Gastroesophageal sphincter (tissue), 4 donors: ENCODE measurements at places on chromosomes 7 and 10. TPM values are rescaled to one million over a fixed set of nuclear protein-coding genes. Genes with fewer than 3 reads are reported as not detected.

DNA sequence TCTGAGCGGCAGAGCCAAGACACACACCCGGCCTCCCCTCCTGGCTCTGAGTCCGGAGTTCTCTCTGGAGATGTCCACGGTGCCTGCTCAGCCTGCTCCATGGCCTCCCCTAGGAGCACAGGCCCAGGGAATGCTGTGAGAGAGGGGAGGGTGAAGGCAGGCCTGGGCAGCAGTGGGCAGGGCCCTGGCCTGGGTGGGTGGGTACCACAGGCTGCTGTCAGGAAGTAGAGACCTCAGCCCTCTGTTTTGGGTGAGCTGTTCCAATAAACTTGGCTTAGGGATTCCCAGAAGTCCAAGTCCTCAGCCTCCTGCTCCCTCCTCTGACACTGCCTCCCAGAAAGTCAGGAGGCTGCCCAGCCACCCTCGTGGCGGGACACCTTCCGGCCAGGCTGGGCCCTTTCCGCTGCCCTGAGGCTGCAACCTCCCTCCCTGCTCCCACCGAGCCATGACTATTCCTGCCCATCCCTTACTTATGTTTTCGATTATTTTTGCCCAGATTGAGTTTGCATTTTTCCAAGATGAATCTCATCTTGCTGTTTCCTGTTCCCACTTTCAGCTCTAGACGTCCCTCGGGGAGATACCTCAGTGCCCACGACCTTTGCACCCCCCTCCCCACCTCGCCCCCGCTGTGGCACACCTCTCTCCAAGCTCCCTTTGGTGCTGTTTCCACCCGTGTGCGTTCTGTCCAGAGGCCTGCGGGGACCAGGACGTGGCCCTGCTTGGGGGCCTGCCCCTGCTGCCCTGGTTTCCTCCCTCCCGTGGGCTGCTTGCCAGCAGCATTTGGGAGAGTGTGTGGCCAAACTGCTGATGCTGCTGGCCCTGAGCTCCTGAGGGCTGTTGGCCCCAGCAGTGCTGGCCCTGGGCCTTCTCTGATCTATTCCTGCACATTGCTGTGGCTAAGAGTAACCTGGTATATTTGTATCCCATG, 5.8 kb upstream of the POLM start:
- ATAC-seq = peak; percentile 74

GRCh38 chr7:83415840-83416239, 233.1 kb downstream of the SEMA3E start:
- ATAC-seq = no peak

- no peak for ATAC-seq
Observed at GRCh38 chr10:31001740-31002139, 29.9 kb downstream of the ZNF438 start.

DNA sequence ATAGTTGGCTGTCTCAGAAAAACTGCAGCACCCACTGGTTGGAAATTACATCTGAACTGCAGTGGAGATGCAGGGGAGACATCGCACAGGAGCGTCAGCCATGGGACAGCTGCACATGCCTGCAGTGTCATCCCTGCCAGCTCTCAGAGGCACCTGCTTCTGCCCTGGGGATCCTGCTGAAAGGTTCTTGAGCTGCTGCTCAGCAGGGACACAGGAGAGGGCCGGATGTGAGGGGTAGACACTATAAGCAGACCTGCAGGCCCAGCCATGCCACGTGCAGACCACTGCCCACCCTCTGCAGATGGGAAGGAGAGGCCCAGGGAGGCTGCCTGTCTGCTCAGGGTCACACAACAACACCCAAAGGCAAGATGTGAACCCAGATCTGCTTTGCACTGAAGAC, 601.4 kb downstream of the DNAJB6 start:
- no peak for ATAC-seq

- peak; percentile 16 for ATAC-seq
Observed at GRCh38 chr10:132335189-132336063, 3.4 kb downstream of the LRRC27 start.

DNA sequence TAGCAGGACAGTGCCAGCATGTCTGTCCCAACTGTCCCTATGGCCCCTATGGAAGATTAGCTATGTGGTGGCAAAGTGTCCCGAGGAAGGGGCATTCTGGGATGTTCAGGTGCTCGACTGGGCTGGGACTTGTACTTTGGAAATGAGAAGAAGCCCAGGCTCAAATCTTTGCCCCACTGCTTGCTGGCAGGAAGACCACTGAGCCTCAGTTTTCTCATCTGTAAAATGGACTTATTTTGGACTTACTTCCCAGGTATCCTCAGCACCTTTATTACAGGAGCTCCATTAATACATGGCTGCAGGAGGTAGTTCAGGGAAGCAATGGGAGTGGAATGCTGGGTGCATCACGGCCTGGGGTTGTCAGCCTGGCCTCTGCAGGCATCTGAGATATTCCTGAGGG, 71.2 kb downstream of the LHPP start:
- no peak for ATAC-seq

GRCh38 chr7:143384148-143384547, 3.0 kb downstream of the ZYX start:
- no peak for ATAC-seq

- peak; percentile 12 for ATAC-seq
Observed at GRCh38 chr10:99330347-99330924, 1.3 kb downstream of the CNNM1 start.

The SLC16A9 gene
- total RNA-seq = 0.73 TPM

DNA sequence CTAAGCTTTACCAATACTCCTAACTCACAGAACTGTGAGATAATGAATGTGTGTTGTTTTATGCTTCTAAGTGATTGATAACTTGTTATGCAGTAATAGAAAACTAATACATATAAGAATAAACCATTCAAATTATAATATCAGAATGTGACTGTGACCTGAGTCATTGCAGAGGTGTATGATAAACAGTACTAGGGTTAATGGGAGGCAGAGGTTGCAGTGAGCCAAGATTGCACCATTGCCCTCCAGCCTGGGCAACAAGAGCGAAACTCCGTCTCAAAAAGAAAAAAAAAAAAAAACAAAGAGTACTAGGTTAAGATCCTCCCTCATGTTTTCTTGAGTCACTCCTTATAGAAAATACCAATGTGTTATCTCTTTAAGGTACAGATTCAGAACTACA, 950.3 kb downstream of the SORCS1 start:
- no peak for ATAC-seq

DNA sequence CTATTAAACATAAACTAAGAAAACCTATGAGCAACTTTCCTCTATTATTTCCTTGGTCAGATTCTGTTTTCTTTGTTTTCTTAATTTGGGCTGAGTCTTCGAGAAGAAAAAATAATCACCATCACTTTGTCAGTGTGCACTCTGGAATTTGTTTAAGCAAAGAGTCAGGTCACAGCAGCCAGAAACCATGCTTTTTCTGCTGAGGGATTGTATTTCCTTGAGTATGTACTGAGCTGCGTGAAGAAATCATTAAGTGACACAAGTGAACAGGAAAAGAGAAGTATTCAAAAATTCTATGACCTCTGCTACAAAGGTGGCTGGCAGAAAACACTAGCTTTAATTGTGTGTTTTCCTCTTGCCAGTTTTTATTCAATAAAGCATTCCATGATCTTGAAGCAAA, 249.6 kb downstream of the VTI1A start:
- no peak for ATAC-seq

The ATG9B gene
- 0.15 TPM for total RNA-seq

DNA sequence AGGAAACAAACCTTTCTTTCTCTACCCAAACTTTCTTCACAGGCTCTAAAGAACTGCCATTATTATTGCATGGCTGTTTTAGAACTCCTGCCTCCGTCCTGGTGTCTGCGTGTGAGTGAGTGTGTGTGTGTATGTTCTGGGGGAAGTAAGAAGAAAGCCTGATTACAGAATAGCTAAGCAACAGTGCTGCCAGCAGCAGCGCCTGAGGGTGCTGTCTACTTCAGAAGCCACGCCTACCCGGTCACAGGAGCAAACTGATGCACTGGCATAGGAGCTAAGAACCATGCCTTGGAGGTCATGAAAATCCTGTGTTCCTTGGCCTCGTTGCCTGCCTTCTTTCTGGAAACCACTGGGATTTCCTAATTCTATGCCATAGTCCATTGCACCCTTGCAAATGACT, 25.2 kb downstream of the LIPK start:
- no peak for ATAC-seq

The IPMK gene
- 6.2 TPM for total RNA-seq

GRCh38 chr10:73060738-73061635, 35.7 kb downstream of the P4HA1 start:
- ATAC-seq = no peak

DNA sequence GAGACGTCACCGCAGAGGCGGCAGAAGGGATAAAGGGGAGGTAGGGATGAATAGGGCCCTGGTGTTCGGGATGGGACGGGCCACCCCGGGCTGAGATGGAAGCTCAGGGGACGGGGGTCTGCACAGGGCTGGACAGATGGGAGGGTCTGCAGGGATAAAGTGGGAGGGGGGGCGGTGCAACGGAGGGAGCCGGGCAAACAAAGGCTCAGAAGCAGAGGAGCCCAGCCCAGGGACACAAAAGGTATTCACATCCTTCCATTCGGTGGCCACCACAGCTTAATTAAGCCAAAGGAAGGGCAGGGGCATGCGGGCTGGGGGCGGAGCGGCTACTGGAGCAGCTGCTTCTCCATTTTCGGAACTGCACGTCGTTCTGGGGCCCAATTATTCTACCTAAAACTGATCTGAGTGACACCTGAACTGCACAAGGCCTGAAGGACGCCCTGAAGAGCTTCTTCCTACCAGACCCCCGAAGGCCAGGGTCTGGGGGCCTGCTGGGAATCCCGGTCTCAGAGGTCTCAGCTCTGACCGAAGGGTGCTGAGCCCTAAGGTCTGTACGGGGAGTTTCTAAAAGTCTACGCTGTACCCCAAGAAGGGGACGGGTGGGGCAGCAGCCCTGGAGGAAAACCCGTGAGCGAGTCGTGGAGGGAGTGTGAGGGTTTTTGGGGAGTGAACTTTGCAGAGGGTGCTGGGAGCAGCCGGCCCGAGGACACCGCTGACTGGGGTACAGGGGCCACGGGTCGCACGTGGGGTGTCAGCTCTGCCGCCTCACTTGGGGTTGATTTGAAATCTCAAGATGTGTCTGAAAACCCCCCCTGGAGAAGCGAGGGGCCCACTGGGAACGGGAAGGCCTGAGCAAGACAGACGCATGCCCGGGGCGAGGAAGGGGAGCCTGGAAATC, 334.8 kb downstream of the DNAJB6 start:
- no peak for ATAC-seq

The GIMAP6 gene
- 31.1 TPM for total RNA-seq

GRCh38 chr7:99447943-99448342, 9.2 kb downstream of the CPSF4 start:
- no peak for ATAC-seq

- ATAC-seq = no peak
Observed at GRCh38 chr7:2604608-2605174, 27.1 kb upstream of the TTYH3 start.

The PLA2G12B gene
- not detected for total RNA-seq

DNA sequence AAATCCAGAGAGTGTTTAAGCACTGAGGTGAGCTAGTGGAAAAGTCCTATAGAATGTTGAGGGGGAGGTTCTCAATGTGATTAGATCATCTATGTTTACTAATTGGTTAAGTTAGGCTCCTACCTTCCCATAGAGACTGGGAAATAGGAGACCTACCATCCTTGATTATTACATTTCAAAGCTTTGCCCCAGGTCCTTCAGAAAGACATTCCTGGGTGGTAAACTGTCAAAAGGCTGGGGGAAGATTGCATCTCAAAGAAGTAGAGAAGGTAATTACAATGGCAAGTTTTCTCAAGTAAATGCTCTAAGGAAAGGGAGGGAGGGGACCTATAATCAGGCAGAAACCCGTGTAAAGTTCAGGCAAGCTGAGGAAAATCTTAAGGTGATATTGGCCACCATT, 247.8 kb upstream of the SMIM30 start:
- ATAC-seq = no peak

- peak; percentile 53 for ATAC-seq
Observed at GRCh38 chr10:124722798-124723783, 21.1 kb downstream of the FAM53B start.

DNA sequence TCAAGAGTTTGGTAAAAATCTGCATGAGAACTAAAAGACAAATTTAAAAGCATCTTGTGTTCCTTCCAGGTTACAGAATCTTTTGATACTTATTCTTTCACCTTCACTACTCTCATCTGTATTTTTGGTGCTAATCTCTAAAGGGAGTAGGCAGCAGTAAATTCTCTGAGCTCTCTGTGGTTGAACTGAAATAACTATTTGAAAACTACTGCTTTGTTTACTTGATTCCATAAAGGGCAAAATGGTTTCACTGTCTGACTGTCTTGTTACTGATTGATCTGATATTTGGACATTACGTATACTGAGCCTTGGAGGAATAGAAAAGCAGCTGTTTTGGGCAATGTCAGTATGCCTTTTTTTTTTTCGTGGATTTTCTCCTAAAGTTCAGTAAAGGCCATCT, 103.3 kb downstream of the CHRM2 start:
- ATAC-seq = no peak

GRCh38 chr7:44288811-44289340, 36.5 kb downstream of the CAMK2B start:
- no peak for ATAC-seq

The C7orf57 gene
- total RNA-seq = not detected

GRCh38 chr7:151684408-151685175, 164.9 kb upstream of the RHEB start:
- no peak for ATAC-seq

- ATAC-seq = no peak
Observed at GRCh38 chr7:114181280-114181679, 233.3 kb upstream of the FOXP2 start.

The BMPER gene
- 1.0 TPM for total RNA-seq

GRCh38 chr10:132293201-132293812, 14.4 kb downstream of the STK32C start:
- ATAC-seq = peak; percentile 39

The ERVW-1 gene
- total RNA-seq = not detected

The AKR1C8 gene
- not detected for total RNA-seq

DNA sequence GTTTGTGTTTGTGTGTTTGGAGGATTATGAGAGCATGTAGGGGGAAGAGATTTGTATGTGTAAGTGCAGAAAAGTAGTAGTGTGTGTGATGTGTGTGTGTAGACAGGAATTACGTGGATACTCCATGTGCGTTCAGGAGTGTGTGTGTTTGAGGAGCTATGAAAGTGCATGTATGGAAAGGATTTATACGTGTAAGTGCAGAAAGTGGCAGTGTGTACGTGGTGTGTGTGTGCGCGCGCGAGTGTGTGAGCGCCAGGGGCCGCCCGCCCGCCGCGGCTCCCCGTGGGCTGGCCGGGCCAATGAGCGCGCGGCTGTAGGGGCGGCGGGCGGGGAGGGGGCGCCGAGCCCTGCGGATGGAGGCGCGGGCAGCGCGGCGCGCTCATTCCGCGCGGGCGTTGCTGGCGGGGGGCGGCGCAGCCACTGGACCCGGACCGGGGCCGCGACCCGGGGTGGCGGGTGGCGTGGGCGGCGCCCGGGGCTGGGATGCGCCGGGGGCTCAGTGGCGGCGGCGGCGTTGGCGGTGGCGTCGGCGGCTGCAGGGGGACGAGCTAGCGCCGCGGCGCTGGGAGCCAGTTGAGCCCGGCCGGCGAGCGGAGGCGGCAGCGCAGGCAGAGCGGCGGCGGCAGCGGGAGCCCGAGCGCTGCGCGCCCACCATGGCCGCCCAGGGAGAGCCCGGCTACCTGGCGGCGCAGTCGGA, at the start of gene BICC1:
Gene BICC1, plus strand, starts transcription at position 382 of the 697 bp plus-strand sequence. Its CDS starts 272 bp downstream, at position 654.
- peak; percentile 85 for ATAC-seq

The PLPP4 gene
- not detected for total RNA-seq
